NCI-H1092 treated with DMSO at 0.1 percent for 48 hours (cell line): ENCODE measurements at places on chromosomes 1 and 21.
A peak's percentile ranks its signal among the peaks of the same experiment; 100 is the strongest.

- no peak for DNase-seq
Measured at GRCh38 chr1:179029321-179029759, 3.6 kb downstream of the FAM20B start.

GRCh38 chr1:51740652-51741051, 123.8 kb downstream of the OSBPL9 start:
- DNase-seq, result no peak

GRCh38 chr1:205082431-205082830, 1.8 kb downstream of the TMEM81 start:
- DNase-seq, result no peak

DNA sequence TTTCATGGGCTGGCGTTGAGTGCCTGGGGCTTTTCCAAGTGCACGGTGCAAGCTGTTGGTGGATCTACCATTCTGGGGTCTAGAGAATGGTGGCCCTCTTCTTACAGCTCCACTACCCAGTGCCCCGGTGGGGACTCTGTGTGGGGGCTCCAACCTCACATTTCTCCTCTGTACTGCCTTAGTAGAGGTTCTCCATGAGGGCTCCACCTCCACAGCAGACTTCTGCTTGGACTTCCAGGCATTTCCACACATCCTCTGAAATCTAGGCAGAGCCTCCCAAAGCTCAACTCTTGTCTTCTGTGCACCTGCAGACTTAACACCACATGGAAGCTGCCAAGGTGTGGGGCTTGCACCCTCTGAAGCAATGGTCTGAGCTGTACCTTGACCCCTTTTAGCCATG, 82.1 kb downstream of the CCDC18 start:
- DNase-seq, result no peak

GRCh38 chr21:33265664-33266049, 510 bp upstream of the IL10RB start:
- no peak for DNase-seq

GRCh38 chr21:35072960-35073359, 23.9 kb upstream of the RUNX1 start:
- no peak for DNase-seq

- DNase-seq, result no peak
Measured at GRCh38 chr1:92081031-92081430, 886 bp downstream of the BTBD8 start.

GRCh38 chr1:15705184-15705566, 21.1 kb downstream of the PLEKHM2 start:
- no peak for DNase-seq

DNA sequence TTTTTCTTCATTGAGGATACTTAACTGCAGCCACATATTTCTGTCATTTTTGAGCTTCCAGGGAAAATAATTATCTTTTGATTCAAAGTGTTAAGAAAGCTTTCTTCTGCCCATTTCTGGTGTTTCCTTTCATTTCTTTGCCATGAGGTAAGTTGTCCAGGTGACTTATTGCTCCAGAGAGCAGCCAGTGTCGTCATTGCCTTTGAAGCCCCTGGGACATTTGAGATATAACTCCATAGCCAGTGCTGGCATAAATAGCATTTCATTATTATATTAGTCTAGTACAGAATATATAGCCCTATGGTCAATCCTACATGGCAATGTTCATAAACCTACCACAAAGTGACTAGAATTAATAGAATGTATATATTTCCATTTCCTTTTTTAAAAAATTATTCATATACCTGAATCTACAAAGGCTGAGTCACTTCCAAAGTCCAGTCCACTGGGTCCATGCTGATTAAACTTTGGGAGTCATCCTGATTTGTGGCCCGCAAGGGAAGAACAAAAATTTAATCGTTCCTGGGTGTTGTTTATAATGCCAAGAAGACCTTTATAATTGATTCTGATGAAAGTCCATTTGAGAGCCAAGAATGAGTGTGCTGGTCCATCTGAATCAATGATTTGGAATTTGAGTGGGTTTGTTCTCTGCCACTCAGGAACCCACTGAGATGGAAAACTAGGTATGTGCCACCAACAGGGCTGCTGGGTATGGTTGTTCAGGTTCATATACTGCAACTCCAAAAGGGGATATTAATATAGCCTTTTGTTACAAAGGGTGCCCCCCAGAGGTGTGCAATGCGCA, 221.8 kb upstream of the PLXNA2 start:
- DNase-seq, result no peak

- DNase-seq, result no peak
Measured at GRCh38 chr1:51241119-51241518, 5.0 kb downstream of the RNF11 start.

- DNase-seq, result no peak
Measured at GRCh38 chr1:41427916-41428737, 56.4 kb downstream of the EDN2 start.

GRCh38 chr1:209101106-209101505, 482.4 kb upstream of the CAMK1G start:
- DNase-seq, result no peak

DNA sequence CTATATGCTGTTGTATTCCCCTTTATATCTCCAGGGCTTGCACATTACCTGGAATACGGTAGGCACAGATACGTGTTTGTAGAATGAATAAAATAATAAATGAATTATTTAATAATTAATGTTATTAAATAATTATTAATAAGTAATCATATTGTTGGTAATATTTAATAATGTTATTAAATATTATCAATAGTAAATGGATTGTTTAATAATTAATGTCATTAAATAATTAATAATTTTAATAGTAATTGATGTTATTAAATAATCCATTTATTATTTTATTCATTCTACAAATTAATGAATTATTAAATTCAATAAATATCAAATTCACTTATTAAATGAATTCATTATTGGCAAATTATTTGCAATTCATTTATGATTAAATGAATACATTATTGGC, 175.1 kb downstream of the MATN1 start:
- no peak for DNase-seq

DNA sequence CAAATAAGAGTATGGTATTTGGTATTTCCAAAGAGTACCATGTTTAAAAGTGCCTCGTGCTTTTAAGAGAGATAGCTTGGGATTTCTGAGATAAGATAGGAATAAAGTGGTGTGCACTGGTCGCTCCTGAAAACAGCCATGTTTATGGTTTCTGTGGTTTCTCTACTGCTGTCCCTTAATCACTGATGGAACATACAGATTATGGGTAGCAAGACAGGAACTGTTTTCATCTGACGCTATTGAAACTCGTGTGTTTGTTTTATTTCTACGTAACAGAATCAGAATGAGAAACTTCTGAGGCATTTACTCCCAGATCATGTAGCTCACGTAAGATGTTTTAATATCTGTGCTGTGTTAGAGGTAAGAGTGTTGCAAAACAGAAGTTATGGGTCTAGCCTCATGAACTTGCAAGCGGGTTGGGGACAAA, 126.0 kb downstream of the KIAA0319L start:
- DNase-seq, result no peak

DNA sequence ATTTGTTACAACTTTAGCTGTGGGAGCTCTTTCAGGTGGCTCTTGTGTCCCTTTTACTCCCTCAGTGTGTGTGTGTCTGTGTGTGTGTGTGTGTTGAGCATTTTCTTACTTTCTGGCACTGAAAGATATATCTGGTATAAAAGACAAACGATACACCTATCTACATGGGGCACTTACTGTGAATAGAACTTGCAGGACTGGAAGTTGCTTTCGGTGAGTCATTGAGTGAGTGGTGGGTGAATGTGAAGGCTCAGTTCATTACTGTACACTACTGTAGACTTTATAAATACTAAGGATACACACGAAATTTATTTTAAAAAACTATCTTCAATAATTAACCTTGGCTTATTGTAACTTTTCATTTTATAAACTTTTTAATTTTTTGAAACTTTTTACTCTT, 38.7 kb downstream of the BTBD8 start:
- no peak for DNase-seq

GRCh38 chr1:68454534-68454933, 4.8 kb upstream of the RPE65 start:
- DNase-seq, result no peak

DNA sequence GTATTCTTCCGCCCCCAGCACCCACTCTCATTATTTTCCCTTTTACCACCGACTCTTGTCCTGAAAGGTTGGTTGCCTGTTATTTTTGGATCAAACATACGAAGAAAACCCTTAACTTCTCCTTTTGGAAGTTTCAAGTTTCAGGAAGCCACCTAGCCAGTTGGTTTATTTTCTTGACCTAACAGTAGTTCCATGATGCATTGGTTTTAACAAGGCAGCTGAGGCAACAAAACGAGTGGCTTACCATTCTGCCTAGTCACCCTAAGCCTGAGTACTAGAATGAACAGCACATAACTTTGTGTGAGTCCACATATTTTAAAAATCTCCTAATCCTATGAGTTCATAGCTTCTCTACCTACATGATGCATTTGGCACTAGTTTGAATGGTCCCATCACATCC, 28.9 kb downstream of the OLFM3 start:
- no peak for DNase-seq

DNA sequence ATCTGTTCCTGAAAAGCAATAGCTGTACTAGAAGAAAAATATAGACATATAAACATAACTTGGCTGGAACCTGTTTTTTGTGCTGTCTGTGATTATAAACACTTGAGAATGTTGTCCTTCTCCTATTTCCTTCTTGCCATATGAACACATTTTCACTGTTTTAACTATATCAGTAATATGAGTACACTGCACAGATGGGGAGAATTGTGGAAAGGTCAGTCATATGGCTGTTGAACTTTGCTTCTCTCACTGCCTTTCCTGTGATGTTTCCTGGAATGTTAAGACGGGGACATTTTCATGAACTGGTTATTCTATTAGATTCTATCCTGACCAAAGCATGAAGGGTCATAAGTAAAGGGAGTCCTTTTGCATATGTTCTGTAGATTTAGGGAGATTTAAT, 24.9 kb downstream of the HMCN1 start:
- DNase-seq, result no peak

DNA sequence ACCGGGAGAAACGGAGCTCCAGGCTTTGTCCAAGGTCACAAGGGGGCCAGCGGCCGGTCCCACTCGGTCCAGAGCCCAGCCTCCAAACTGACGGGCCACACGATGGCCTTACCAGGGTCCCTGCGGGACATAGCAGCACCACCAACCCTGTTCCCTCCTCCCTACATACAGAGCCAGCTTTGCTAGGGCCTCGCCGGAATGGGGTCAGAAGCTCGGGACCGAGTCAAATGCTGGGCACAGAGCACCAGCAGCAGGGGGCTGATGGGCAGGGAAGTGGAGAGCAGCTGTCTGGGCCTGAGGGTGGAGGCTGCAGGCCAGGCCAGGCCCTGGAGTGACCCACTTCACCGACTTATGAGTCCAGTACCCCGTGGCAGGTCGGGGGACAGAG, 14.9 kb upstream of the TTC39A start:
- no peak for DNase-seq

GRCh38 chr1:231139125-231139649, 22.7 kb upstream of the TRIM67 start:
- DNase-seq, result no peak

GRCh38 chr1:21874778-21875547, 62.1 kb downstream of the HSPG2 start:
- peak; percentile 67 for DNase-seq

DNA sequence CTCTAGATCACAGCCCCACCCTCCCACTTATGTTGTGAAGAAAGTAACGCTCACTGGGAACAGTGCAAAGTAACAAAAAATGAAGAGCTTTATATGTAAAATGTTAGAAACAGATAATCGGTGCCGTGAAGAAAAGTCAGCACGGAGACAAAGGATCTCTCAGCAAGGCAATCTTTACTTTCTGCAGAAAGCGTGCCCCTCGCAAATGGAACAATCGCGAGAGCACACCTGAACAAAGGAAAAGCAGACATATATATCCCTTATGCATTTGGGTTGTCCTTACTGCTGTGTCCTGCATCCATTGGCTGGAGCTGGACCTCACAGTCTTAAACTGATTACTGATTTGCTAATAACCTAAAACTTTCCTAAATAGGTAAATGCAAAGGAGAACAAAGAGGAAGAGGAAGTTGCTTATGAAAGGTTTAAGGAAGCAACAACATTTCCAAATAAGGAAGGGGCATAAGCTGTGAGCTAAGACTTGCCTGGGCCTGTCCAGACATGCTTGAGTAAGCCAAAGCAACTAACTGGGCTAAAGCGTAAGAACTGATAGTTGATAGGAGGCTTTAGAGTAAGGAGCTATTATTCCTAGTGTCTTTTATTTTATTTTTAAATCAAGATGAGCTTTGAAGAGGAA, 89.7 kb downstream of the GTF2B start:
- DNase-seq, result no peak

DNA sequence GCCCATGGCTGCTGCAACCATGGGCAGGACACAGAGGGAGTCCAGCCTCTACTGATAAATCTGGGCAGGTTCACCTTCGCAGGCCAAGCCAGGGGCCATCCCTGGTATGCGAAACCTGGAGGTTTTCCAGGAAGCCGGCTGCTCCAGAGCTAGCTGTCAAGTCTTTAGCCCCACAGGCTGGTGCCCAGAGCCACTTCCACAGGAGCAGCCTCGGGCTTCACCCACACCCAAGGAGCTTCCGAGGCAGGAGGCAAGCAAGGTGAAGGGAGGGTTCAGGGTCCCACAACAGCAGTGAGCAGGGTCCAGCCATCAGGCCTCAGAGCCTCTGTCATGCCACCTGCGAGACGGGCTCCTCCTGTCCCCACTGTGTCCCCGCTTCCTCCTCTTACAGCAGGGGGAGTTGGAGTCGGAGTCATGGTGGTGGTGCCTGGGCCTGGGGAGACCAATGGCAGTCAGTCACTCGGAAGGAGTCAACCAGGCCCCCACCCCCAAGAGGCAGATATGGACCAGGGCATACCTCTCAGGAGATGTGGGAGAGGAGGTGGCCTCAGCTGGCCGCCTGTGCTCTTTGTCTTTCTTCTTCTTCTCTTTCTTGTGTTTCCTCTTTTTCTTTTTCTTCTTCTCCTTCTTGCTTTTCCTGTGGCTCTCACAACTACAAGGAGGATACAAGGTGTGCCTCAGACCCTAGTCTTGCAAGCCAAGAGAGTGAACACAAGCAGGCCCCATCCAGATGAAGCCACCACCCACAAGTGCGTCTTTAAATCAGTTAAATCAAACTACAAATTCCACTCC, 2.1 kb downstream of the C1orf35 start:
- DNase-seq, result no peak

- DNase-seq, result no peak
Measured at GRCh38 chr21:35664683-35665082, 395.6 kb downstream of the SETD4 start.

- no peak for DNase-seq
Measured at GRCh38 chr1:109634771-109635750, 15.4 kb downstream of the AMPD2 start.

DNA sequence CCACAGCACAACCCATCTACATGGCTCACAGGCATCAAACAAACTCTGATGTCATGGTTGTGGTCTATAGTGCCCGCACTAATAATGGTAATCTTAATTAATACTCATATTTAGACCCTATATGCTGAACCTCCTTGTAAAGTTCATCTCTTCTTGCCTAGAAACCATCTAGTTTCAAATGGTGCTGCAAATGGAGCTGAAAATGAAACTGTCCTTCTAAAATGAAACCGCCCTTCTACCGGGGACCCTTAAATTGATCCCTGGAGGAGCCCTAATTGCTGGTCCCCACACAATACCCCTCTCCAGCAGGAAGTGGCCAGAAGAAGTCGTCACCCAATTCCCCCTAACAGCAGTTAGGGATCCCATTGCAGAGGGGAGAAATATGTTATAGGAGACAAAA, 612.6 kb downstream of the MRPL39 start:
- DNase-seq, result no peak

- no peak for DNase-seq
Measured at GRCh38 chr1:53296117-53296749, 31.6 kb downstream of the LRP8 start.
